WTC11 (cell line): ENCODE measurements at places on chromosomes 7 and 10.
A peak's percentile ranks its signal among the peaks of the same experiment; 100 is the strongest.

DNA sequence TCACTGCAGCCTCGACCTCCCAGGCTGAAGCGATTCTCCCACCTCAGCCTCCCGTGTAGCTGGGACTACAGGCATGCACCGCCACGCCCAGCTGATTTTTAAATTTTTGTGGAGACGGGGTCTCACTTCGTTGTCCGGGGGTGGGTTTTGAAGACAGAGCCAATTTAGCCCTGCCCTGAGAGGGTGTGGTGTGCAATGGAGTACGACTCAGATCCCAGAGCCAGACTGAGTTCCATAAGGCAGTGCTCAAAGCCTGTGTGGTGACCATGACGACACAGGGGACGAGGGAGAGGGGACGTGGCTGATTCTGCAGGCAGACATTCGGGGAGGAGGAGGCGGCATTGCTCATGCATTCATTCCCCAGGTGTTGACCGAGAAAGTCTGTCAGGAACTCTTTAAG is 72.1 kb downstream of the ZMIZ1 start:
- DNase-seq = no peak

GRCh38 chr10:77282163-77282562 is 355.4 kb downstream of the KCNMA1 start:
- no peak for DNase-seq

GRCh38 chr7:108313086-108313485 is 143.2 kb downstream of the NRCAM start:
- DNase-seq = no peak

- DNase-seq = peak; percentile 58
Measured at GRCh38 chr10:43407576-43408330, 1.2 kb downstream of the HNRNPF start.

DNA sequence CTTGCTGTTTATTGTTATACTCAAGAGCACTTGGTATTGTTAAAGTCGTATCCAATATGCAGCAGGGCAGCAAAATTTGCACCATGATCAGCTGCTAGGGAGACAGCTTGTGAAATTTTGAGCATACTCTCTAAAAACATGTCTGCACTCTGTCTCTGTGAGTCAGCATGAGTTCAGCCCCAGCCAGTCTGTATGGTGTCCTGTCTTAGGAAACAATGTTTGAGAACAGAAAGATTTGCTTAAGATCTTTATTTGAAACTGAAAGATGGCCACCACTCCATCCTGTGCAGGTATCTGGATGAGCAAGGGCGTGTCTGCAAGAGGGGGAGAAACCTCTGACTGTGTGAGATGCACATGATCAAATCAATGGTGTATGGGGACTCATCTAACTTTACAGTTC is 97.1 kb downstream of the GNAI1 start:
- DNase-seq = no peak

DNA sequence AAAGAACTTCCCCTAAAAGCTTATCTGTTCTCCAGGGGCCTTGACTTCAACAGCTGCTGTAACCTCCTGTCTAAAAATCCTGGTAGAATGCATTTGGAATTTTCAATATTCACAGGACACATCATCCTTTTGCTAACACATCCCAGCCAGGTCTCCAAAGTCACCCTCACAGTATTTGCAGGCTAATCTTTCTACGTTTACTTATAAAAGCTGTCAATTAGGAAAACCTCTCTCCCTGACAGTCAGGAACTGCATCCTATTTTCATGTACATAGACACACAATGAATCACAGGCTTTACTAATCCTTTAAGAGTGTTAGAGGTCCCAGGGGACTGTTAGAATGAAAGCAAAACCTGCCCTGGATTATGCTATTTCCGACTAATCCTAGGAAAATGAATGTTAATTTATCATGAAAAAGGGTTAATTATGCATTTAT is 102.2 kb downstream of the GFRA1 start:
- DNase-seq = no peak

GRCh38 chr7:45347804-45348203 is 190.2 kb downstream of the RAMP3 start:
- no peak for DNase-seq

- no peak for DNase-seq
Measured at GRCh38 chr10:5147255-5147980, 37.5 kb downstream of the AKR1C8 start.

DNA sequence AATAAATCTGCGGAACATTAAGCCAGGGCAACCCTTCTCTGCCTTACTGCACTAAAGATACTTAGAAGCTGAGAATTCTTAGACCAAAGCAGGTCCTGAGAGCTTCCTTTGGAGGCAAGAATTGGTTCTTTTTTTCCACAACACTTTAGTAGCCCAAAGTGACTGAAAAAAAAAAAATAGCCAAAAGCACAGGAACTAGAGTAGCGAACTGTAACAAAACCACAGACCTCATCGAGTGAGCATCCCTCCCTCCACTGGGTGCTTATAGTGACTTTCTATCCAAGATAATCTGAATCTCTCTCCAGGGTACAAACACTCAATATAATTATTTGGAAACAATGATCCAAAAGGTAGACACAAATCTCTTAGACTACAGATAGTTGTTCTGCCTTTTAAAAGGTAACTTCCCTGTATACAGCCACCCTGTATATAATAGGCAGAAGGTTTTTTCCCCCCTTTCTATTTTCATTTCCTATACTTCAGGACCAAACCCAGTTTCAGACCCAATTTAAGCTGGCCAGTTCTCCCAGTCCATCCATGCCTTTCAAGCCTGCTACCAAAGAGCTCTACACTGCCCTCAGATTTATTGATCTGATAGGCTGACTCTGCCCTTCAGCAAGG is 31.6 kb upstream of the KCNIP2 start:
- DNase-seq = no peak

DNA sequence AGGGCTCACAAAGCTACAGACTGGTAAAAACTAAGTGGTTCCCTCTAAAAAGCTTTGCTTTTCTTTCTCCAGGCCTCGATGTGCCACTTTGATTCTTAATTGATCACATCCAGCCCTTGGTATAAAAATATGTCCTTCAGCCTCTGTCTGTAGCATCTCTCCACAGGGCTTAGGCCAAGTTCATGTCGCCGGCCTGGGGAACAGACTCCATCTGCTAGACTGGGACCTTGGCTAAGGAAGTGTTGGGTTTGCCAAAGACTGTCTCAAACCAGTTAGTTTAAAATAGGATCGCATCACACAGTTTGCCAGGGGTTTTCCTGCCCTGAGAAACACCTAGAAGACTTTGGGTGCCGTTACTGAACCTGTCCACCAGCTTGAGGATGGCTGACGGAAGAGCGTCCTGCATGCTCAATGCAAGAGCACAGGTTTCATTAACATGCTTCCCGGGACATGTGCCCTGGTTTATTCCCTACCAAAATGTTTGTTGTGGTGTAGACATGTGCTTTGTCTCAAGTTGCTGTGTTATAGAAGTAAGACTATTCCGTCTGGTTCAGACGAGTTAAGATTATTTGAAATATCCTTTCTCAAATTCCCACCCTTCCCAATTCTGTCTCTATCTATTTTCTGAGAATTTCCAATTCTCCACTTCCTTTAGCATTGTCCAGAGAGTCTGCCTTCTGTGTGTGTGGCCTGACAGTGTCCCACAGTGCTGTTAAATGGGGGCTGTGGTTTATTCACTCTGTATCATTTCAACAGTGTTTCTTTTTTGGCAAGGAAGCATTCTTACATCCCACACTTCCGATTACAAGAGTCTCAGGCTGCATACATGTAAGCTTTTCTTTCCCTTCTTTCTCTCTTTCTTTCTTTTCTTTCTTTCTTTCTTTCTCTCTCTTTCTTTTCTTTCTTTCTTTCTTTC is 334.7 kb downstream of the INHBA start:
- no peak for DNase-seq

GRCh38 chr10:102780527-102780808 is 36.7 kb downstream of the WBP1L start:
- DNase-seq = no peak

GRCh38 chr7:1531263-1531978 is 919 bp downstream of the MAFK start:
- no peak for DNase-seq

GRCh38 chr7:148296994-148297644 is 293.4 kb upstream of the C7orf33 start:
- DNase-seq = no peak

DNA sequence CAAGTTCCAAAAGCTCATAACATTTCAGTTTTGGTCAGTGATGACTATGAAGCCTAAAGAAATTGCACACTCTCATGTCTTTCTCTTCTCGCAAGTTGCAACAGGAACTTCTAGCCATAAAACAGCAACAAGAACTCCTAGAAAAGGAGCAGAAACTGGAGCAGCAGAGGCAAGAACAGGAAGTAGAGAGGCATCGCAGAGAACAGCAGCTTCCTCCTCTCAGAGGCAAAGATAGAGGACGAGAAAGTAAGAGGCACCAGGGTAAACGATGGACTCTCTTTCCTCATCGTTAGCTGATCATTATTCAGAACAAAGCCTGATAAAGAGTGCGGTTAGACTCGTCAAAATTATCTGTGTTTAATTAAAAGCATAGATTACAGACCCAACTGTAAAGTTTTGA is 94.7 kb downstream of the HDAC9 start:
- no peak for DNase-seq

- no peak for DNase-seq
Measured at GRCh38 chr7:105204953-105205352, 183.8 kb downstream of the SRPK2 start.

DNA sequence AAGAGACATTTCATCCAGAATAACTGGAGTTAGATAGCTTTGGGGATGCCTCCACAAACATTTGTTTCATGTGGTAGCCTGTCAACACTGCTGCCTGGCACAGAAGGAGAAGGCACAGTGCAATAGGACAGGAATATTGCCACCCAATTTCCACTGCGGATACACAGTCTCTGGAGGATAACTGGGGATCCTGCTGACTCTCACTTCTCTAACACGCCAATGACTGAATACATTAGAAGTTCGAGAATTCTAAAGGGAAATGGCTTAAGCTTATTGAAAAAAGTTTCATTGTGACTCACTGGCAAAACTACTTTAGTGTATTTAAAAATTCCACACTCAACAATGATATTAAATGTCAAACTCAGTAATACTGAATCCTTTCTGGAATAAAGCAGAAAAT is 12.9 kb downstream of the ARL3 start:
- DNase-seq = no peak

DNA sequence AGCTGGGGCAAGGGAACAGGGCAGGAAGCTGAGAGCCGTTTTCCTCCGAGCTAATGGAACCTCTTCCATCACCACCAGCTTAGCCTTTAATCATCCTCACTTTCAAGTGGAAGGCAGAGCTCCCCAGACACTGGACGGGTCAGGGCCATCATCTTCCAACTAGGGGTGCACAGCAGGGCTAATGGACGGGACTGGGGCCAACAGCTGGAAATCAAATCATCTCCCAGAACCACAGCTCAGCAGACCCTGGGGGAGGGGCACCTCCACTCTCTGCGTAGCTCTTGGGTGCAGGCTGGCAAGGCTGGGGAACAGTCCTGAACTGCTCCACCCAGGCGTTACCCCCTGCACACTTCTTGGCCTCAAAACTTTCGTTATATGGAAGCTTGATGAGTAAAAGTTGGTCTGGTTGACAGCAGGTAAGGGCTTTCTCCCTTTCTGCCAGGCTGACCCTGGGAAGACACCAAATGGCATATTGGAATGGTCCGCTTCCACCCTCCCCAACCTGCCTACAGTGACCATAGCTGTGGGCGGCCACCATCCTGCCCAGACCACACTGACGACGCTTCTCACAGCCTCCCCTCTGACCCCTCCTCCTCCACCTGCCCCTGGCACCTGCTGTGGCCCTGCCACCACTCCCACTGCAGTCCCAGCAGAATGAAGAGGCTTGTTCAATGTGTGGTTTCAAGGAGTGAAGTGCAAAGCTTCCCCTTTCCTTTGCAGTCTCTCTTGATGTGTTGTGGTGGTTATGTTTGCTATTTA is 51.7 kb upstream of the RET start:
- DNase-seq = no peak

- peak; percentile 30 for DNase-seq
Measured at GRCh38 chr10:104080762-104081161, 4.9 kb downstream of the COL17A1 start.

- no peak for DNase-seq
Measured at GRCh38 chr10:110840225-110840922, 31.4 kb upstream of the PDCD4 start.

- no peak for DNase-seq
Measured at GRCh38 chr10:110825508-110825907, 46.2 kb upstream of the PDCD4 start.

- no peak for DNase-seq
Measured at GRCh38 chr7:138854115-138854645, 56.2 kb upstream of the ATP6V0A4 start.

DNA sequence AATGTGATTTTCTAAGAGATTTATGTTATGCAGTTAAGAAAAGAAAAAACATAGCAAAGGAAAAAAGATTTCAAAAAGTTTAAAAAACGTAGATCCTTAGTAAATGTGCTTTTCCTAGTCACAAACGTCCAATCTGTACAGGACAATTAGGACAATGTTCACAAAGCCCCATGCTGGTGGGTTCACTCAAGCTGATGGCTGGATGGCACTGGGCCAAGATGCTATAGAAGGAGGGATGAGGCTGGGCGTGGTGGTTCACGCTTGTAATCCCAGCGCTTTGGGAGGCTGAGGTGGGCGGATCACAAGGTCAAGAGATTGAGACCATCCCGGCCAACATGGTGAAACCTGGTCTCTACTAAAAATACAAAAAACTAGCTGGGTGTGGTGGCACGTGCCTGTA is 22.1 kb downstream of the SVIL start:
- no peak for DNase-seq

DNA sequence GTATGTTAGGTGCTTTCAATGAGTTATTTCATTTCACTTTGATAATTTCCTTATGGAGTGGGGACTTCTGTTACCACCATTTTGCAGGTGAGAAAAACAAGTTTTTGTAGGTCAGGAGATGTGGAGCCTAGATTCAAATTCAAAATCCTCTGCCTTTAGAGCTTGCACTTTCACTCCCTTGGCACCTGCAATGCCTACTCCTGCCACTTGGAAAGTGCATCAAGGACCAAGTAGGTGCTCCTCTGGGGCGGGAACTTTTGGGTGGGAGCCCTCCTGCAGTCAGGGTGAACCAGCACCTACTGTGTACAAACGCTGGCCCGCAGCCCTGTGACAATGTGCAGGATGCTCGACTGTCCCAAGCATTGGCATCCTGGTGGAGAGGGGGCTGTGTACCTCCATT is 199.0 kb downstream of the EMX2 start:
- DNase-seq = no peak

- no peak for DNase-seq
Measured at GRCh38 chr10:23324351-23324750, 20.2 kb downstream of the C10orf67 start.

- no peak for DNase-seq
Measured at GRCh38 chr10:116510565-116510964, 35.2 kb upstream of the PNLIP start.

GRCh38 chr7:22811746-22812280 is 10.8 kb downstream of the TOMM7 start:
- no peak for DNase-seq

DNA sequence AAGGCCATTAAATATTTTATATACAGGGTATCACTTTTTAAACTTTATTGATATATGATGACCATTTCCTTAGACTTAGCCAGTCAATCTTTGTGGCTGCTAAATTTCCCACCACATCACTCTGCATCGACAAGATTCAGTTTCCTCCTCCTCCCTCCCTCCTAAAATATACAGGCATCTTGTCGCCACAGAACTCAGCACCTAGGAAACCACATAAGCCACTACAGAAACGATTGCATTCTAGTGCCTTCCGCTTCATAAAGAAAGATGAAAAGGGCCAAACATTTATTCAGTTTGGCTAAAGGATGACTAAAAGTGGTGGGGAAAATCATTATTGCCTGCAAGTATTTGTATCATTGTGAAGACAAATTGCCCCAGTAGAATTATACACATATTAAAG is 30.7 kb downstream of the ERCC6 start:
- DNase-seq = no peak

GRCh38 chr10:23499372-23500132 is 60.7 kb downstream of the OTUD1 start:
- DNase-seq = no peak

GRCh38 chr10:86613905-86614304 is 40.4 kb upstream of the OPN4 start:
- DNase-seq = no peak
